ENCODE measurements at places on chromosomes 5 and 9.

DNA sequence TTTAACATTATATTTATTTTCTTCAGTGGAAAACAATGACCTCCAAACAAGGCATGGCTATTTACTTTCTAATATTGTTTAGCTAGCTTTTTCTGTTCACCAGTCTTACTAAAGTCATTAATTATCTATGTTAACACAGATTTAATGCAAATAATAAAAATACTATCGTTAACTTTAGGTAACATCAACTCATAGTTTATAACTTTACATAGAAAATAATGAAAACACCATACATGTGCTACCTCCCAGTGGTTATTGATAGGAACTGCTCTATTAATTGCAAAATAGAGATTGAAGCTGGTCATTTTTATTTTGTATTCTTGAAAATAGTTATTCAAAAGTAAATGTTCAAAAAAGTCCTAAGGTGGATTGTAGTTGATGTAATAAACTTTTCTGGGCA lies 78.3 kb upstream of the HCN1 start:
- ATAC-seq = no peak

DNA sequence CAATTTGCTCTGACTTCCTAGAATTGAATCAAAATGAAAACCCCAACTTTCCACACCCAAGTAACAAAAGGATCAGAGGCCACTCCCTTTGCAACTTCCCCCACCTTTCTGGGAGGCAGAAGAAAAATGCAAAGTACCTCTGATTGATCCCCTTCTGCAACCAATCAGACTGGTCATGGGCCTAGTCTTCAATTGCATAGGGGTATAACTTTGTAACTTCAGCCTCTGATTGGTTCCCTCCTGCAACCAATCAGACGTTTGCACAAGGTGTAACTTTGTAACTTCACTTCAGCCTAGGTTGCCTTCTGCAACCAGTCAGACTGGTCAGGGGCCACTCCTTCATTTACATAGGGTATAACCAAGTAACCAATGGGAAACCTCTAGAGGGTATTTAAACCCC lies 38.3 kb upstream of the CNOT6 start:
- ATAC-seq = no peak

DNA sequence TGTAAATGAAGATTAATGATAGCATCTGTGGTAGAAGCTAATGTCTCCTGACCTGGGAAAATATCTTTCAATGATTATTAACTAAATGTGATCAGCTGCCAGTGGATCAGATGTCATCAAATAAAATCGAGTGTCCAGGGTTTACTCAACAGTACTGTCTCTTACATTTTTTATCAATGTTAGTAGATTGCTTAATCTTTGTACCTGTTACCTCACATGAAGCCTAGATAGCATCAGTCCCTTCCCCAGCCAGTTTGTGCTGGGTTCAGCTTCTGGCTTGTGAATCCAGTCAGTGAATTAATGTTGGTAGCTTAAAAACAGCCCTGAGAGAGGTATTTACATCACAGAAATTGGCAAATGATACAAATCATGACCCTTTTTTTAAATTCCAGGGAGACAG lies 134.4 kb downstream of the GHR start:
- no peak for ATAC-seq

DNA sequence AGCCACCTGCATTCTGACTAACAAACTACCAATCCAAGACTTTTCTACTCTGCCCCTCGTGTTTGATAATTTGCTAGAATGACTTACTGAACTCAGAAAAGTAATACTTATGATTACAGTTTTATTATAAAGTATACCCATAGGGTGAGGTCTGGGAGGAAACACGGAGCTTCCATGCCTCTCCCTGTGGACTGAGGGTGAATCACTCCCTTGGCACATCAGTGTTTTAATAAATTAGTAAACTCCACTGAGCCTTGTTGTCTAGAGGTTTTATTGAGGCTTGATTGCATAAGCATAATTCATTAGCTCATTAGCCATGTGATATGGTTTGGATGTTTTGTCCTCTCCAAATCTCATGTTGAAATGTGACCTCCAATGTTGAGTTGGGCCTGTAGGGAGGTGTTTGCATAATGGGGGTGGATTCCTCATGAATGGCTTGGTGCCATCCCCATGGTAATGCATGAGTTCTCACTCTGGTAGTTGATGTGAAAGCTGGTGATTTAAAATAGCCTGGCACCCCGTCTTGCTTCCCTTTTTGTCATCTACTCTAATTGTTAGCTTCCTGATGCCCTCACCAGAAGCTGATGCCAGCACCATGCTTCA lies 233.6 kb upstream of the TRPC7 start:
- ATAC-seq = no peak

GRCh38 chr5:98186128-98186527 lies 587.3 kb upstream of the RGMB start:
- ATAC-seq = no peak

GRCh38 chr5:14038341-14038959 lies 94.0 kb upstream of the DNAH5 start:
- ATAC-seq = peak; percentile 31

GRCh38 chr9:133474215-133474614 lies 4.7 kb downstream of the SLC2A6 start:
- ATAC-seq = no peak

GRCh38 chr5:156825688-156826087 lies 24.4 kb upstream of the PPP1R2B start:
- ATAC-seq = no peak

DNA sequence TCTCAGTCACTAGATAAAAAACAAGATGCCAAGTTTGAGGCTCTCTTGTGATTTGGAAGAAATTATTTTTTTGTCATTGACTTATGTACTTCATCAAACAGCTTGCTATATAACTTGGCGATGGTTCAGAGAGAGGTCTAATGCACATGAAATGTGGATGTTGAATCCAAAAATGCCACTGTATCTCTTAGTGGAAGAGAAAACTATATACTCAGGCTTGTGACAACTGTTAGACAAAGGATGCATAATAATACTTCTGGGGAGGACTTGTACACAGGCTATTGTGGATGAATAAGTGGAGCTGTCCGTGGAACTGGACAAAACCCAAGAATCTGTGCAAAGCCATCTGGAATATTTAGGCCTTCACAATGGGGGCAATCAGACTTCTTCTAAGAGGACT lies 162.9 kb upstream of the NMUR2 start:
- ATAC-seq = no peak

Measured in activated T-helper 17 cell treated with anti-CD3 and anti-CD28 coated beads, Interleukin-2, amount 50 U/mL, for 72 hours (primary cell).